ENCODE measurements at places on chromosomes 12 and 14.

DNA sequence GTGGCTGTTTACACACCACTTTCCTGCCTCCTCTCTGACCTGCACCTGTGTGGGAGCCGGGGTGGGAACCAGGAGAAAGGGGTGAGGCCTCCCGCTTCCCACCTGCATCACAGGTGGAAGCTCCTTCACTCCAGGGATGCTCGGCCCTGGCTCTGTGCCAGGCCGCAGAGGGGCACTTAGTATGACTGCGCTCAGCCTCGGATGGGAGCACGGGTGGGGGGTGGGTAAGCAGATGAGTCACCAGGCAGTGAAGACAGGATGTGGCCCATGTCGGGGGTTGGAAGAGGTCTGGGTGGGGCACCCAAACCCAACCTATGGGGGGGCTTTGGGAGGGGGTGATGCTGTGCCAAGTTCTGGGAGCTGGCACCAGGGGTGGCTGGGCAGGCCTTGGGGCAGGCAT is 7.4 kb upstream of the CYP46A1 start:
- no peak for DNase-seq

DNA sequence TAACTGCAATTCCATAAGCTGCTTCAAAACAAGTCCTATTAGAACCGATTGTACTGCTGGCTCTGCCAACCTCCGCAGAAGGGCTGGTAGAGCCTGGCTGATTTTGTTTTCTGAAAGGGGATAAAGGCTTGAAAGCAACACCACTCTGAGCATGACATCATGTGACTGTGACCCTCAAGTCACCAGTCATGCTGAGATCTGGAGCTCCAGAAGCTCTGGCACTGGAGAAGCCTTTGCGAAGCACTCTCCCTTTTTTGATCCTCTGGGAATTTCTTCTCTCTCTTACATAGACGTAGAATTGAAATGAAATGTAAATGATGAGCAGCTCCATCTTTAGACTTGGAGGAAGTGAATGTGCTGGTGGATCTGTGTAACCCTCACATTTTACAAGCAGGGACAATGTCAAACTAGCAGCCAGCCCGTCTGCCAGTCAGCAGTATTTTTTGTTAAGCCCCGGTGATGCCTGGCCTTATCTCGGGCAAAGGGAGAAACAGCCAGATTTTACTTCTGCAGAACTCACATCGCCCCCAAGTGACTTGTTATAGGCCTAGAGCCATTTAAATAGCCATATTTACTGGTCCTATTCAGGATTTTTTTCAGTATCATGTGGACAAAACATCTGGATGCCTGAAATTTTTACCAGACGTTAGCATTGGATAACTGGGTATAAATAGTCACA is 112.1 kb upstream of the NPAS3 start:
- DNase-seq, result no peak

DNA sequence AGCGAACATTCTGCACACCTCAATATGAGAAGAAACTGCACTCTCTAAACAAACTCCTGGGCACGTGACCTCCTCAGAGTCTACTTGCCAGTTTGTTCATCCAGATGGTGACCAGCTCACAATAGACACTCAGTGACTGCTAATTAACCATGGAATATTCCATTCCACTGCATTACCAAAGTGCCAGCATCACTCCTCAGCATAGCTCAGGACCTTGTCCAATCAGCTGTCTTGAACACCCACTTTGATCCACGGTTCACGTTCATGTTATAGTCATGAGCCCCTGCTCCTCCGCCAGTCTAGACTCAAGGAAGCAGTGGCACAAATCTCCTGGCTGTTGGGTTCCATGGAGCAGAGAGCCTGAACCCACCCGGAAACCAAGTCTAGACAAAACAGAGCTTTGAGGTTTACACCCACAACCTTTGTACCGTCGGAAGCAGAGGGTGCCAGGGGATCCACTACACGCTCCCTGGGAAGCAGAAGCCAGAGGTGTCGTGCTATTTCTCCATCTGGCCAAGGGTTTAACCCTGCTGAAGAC is 285.3 kb downstream of the ZFP36L1 start:
- DNase-seq, result no peak

DNA sequence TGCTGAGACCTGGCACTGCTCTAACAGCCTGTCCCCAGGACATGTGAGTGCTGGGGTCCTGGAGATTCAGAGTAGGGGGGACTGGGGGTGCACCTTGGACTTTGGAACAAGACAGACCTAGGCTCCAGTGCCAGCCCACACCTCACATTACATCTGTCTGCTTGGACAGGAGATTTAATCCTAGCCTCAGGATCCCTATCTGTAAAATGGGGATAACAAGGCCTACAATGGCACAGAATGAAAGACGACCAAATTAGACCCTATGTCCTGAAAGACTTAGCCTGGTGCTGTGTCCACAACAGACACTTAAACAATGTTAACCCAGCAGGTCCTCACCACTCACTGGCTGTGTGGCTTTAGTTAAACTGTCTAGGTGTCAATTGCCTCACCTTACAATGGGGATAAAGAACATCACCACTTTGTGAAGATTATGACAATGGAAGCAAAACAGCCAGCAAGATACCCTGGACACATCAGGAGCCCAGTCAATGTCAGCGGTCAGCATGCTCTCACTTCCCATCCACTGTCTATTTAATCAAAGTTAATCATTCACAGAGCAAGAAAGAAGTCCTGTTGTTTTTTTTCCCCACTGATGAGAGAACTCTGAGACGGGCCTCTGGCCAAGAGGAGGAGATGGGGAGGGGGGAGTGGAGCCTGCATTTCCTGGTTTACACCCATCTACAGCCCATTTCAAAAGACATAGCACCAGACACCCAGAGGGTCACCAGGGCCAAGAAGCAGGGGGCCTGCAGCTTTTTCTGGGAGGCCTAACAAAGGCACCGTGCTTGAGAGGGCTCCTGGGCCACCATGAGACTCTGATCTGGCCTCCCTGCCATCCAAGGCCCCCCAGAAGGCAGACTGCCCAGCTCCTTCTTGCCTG is 40.6 kb downstream of the ACTN1 start:
- DNase-seq, result no peak

- DNase-seq, result no peak
Measured at GRCh38 chr12:10968765-10969456, 17.8 kb downstream of the TAS2R50 start.

GRCh38 chr14:99150236-99150635 is 121.8 kb downstream of the BCL11B start:
- no peak for DNase-seq
